Stimulated activated CD8-positive, alpha-beta memory T cell treated with anti-CD3 and anti-CD28 coated beads, Interleukin-4, amount 100 ng/mL, for 4 hours (primary cell): ENCODE measurements at places on chromosomes 4 and X.

DNA sequence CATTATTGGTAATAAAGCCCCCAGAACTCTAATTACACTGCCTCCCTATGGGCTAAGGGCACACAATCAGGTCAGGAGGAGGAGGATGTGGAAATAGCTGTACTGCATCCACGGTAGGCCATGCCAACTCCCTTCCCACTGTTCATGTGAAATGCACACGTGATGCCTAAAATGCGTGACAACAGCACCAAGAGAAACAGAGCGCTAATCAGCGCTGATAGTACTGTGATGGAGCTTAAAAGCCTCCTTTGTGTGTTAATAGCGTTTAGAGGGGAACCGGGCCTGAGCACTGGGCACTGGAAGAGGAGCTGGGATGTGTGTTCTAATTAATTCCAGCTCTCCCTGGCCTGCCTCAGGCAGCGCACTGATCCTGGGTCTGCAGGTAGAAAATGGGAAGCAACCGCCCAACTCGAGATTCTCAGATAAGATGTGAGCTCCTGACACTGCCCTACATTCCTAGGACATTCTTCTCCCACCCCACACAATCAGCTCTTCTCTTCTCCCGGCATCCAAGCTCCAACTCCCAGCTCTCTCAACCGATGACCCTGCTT is 12.9 kb downstream of the DCTD start:
- no peak for DNase-seq

DNA sequence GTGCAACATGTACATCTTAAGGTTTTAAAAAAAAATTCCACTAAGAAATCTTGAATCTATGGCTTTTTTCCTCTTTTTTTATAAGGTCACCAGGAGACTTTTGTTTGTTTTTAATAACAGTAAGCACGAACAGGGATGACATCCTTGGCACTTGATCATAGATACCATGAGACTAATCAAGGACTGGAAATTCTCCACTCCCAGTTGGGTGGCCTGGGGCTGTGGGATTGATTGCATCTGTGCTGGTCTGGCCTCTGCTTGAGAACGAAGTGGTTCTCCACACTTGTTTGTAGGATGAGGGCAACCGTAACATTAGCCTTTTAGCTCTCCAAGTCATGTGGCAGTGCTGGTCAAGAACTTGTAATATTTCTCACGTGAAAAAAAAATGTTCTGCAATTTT is 35.4 kb downstream of the SNX25 start:
- DNase-seq: no peak

- no peak for DNase-seq
These were observed 837 bp downstream of the DCHS2 start for GRCh38 chr4:154490583-154491340.

DNA sequence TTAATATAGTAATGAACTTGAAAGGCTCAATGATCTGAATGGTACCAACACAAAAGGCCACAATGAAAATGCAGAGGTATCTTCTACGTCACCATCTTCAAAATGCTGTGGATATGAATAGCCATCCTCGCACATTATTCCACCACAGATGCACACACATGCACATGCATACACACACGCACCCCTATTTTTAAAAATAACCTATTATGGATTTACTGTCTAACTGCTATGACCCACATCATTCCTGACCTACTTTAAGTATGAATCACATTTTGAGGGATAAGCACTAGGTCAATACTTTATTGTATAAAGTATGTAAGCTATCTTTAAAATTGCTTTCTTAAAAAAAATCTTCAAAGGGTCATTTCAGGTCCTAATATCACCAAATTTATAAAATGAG is 24.4 kb upstream of the CORIN start:
- no peak for DNase-seq

- DNase-seq: no peak
These were observed 4.4 kb downstream of the RBPJ start for GRCh38 chr4:26325191-26325590.

DNA sequence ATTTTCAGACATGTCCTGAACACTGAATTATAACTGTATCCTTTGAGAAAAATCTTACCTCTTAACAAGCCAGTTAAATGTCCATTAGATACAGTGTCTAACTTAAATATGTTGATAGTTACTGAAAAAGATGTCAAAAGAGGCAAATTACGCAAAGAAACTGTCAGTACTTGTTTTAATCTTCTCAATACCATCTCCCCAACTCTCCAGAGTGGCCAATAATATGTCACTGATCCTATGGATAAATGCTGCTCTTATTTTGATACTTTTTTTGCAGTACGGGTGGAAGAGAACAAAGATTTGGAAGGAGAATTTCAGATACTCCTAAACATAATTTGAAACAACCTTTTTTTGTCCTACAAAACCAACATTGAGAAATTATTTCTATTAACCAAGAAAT is 192.7 kb downstream of the CBR4 start:
- no peak for DNase-seq

GRCh38 chr4:150140774-150141400 is 62.6 kb downstream of the DCLK2 start:
- no peak for DNase-seq

DNA sequence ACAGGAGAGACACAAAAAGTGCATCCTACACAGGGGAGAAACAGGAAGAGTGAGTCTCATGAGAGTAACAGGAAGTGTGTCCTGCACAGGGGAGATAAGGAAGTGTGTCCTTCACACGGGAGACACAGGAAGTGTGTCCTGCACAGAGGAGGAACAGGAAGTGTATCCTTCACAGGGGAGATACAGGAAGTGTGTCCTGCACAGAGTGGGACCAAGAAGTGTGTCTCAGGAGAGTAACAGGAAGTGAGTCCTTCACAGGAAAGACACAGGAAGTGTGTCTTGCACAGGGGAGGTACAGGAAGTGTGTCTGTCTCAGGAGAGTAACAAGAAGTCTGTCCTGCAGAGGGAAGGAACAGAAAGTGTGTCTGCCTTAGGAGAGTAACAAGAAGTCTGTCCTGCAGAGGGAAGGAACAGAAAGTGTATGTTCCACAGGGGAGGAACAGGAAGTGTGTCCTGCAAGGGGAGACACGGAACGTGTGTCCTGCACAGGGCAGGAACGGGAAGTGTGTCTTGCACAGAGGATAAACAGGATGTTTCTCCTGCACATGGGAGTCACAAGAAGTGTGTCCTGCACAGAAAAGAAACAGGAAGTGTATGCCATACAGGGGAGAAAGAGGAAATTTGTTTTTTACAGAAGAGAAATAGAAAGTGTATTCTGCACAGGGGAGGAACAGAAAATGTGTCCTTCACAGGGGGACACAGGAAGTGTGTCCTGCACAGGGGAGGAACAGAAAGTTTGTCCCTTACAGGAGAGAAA is 102.0 kb downstream of the ARSF start:
- DNase-seq: no peak

GRCh38 chrX:114472788-114473187 is 111.1 kb upstream of the HTR2C start:
- DNase-seq: no peak

- DNase-seq: no peak
These were observed 178.1 kb downstream of the MAML3 start for GRCh38 chr4:139975830-139976272.

DNA sequence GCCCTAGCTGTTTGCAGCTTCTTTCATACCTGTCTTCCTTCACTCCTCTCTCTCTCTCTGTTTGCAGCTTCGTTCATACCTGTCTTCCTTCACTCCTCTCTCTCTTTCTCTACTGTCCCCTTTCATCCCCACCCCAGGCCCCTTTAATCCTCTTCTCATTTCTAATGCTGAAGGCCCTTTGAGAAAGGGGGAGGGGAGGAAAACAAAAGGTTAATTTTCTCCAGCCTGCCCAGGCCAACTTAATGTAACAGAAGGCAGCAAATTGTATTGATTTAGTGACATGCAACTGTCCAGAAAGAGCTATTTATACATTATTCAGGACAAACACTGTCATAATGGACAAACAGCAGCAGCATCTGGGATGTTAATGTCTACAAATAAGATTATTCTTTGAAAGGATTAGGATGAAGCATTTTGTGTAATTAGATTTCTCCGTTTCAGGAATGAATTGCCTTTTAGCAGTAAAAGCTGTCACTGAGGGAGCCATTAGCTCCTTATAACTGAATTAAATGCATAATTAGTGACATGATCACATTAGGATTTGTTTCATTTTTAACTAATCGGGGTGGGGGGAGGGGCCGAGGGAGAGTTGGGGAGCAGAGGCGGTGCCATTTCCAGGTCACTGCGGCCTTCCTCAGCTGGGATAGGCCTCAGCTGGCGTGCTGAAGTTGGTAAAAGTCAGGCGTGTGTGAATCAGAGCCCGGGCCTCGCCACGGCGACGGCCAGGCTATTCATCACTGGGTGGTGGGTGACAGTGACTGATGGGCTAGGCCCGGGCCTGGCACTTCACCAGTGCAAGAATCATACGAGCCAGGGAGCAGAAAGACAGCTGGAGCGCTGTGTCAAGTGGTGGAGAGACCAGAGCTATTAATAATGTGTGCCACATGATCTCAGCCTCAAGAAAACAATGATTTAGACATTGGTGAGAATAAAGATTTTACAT is 174.5 kb downstream of the NKX6-1 start:
- DNase-seq: no peak

- DNase-seq: no peak
These were observed at the start of gene CITED1 for GRCh38 chrX:72305286-72306084. CITED1 (minus strand) TSS chrX:72305914; CDS start chrX:72302869, 3,045 bp downstream.

- no peak for DNase-seq
These were observed 190.1 kb downstream of the ZNF330 start for GRCh38 chr4:141410839-141411238.

DNA sequence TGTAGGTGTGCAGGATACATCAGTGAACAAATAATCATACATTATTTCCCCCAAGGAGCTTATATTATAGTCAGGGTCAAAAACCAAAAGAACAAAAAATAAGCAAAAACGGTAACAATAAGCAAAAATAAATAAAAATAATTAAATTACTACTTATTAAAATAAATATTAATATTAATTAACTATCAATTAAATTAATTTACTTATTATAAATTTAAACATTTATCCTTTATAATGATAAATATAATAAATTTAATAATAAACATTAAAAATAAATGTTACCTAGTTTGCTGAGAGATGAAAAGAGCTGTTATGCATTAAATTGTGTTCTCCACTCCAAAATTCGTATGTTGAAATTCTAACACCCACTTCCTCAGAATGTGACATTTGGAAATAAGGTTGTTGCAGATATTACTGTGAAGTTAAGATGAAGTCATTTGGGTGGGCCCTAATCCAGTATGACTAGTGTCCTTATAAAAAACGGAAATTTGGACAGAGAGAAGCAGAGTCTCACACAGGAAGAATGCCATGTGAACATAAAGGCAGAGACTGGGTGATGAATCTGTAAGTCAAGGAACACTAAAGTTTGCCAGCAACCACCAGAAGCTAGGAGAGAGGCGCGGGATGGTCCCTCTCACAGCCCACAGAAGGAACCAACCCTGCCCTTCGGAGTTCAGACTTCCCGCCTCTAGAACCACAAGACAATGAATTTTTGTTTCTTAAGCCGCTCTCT is 67.2 kb upstream of the IBSP start:
- DNase-seq: no peak

DNA sequence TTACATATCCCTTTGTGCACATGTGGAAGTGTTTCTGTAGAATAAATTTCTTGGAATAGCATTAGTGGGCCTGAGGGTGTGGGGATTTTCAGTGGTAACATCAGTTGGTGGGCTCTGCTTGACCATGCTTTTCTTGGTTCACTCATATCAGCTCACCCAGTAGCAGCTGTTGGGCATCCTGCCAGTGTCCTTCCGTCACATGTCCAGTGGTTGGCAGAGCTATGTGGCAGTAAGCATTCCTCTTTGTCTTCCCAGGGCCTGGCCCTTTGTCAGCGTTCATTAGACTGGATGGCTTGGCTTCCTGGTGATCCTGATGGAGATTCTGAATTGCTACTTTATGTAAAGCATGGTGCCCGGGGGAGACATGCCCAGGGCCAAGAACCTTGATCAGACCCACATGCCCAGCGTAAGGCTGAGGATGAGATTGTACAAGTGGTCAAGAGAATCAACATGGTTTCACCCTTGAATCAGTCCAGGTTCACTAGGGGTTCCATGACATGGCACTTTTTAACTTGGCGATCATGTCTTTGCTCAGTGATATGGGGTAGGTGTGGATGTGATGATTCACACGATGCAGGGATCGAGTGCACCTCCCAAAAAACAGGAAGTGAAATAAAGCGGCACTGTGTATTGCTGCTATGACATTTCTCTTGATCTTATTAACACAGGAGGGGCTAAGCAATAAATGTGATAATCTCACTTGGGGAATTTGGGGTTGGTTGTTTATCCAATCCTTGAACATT is 72.1 kb upstream of the IGFBP7 start:
- DNase-seq: no peak

DNA sequence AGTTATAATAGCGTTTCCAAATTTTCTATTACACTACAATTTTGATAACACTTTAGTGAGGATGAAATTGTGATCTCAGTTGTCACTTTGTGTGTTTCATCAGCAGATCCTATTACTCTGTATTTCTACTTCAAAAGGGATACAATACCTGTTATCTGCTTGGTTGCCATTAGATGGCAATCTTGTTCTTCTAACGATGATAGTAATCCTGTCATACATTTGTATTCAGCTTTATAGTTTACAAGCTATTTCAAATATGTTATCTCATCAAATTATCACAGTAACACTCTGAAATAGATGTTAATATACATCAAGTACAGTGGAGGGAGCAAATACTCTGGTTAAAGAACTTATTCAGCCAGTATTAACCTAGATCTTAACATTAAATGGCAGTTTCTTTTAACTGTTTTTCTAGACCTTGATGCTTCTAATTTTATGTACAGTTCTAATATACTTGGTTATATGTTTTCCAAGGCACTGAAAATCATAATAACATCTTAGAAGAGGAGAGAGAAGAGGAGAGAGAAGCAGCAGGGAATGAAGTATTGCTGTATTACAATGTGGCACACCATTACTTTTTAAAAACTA is 292.0 kb downstream of the CCSER1 start:
- no peak for DNase-seq

- DNase-seq: no peak
These were observed 1.9 kb downstream of the PCDH7 start for GRCh38 chr4:30722092-30722358.

GRCh38 chr4:7653510-7654369 is 219.0 kb upstream of the PSAPL1 start:
- no peak for DNase-seq

DNA sequence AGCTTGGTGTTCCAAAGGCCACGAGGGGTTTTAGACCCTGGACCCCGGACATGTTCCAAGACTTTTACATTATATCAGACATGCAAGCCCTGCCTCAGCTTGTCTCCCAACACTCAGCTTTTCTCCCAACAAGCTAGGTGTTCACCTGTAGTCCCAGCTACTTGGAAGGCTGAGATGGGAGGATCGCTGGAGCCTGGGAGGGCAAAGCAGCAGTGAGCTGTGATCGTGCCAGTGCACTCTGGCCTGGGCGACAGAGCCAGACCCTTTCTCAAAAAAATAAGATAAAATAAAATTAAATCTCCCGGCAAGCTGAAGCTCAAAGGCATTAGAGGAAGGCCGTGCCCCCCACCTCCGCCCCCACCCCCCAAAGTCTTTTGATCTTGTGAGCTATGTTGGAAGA is 13.7 kb downstream of the CTAG1A start:
- no peak for DNase-seq

DNA sequence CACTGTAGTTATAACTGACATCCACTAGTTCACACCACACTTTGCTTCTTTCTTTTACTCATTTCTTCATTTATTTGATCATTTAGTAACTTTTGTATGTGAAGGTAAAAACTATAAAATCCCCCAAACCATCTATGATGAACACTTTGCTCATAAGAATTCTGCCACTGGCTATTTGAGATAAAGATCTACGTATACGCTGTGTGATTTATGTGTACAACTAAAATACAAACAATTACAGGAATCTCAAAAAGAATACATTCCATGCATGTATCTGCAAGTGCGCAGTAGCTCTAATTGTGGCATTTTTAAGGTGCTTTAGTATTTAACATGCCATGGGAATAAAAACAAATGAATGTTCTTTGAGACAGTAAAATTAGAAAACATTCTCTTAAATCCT is 156.9 kb upstream of the NAP1L5 start:
- DNase-seq: no peak
